Foreskin melanocyte (primary cell): ENCODE measurements at places on chromosomes 12 and 14.

- no peak for DNase-seq
Measured at GRCh38 chr12:77814386-77814785, 16.3 kb upstream of the NAV3 start.

- no peak for DNase-seq
Measured at GRCh38 chr12:129556082-129556481, 347.7 kb downstream of the TMEM132D start.

DNA sequence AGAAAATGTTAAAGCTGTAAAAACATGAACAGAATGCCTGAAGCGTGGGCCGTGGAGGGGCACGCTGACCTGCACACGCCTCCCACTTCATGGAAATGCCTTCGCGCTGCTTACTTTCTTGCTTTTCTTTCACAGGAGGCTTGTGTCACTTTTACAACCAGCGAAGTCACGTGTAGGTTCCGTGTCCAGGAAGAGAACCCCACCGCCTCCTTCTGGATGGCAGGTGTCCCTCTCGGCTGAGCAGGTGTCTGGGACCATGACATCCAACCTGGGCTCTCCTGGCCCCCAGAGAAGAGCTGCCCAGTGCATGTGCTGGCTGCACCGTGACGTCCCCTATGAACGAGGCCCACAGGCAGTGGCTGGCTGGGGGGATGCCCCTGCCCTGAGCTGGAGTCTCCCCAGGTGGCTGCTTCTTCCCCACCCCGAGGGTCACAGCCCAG lies 345.0 kb upstream of the SFSWAP start:
- no peak for DNase-seq

GRCh38 chr12:49253033-49253623 lies 11.8 kb upstream of the TUBA1C start:
- no peak for DNase-seq

DNA sequence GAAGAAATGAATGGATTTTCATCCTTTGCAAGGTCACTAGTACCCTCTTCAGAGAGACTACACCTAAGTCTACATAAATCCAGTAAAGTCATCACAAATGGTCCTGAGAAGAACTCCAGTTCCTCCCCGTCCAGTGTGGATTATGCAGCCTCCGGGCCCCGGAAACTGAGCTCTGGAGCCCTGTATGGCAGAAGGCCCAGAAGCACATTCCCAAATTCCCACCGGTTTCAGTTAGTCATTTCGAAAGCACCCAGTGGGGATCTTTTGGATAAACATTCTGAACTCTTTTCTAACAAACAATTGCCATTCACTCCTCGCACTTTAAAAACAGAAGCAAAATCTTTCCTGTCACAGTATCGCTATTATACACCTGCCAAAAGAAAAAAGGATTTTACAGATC lies 40.8 kb downstream of the SPATA7 start:
- no peak for DNase-seq

GRCh38 chr12:33546004-33546403 lies 106.4 kb upstream of the SYT10 start:
- DNase-seq = no peak

GRCh38 chr12:56565510-56566101 lies 44.0 kb downstream of the RBMS2 start:
- DNase-seq = peak; percentile 75

- no peak for DNase-seq
Measured at GRCh38 chr14:100052819-100053218, 12.4 kb upstream of the EVL start.

DNA sequence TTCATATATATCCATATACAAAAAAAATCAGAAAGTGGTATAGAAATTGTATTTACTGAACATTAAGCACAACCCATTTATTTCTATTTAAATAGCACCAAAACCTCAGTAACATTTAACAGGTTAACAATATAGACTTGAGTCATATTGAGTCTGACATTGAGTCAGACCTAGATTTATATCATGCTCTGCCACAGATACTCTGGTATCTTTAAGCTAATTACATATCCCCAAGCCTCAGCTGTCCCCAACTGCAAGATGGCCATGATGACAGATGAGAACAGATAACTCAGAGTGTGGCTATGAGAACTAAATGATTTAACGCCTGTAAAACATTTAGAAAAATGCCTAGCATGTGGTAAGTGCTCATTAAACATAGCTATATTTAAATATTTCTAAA lies 40.3 kb downstream of the IFNG start:
- no peak for DNase-seq

DNA sequence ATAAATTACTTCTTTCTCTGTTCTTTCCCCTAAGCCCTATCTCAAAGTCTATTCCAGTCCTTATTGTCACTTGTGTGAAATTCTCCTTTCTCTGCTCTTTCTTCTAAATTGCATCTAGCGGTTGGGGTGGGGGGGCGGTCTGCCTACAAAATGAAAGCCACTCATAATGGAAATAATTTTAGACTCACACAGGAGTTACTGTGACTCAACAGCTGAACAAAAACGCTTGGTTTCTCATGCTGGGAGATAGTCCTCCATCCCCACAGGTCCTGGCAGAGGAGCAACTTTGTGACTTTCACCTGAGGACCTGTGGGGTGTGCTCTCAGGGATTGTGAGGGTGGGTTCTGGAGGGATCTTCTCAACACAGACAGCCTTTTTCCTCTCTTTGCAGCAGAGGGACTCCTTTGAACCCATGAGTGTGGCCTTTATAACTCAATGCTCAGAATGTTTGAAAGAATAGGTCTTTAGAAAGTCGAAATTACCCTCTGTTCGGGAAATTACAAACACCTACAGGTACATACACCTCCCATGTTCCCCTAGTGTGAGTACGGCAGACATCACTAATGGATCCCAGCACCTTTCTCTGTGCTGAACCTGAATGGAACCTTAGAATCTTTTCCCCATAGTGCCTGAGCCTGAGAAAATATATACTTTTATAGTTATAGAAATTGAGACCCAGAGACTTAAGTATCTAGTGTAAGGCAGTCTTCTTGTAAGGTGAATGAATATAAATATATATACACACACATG lies 109.7 kb downstream of the CHST11 start:
- no peak for DNase-seq

GRCh38 chr12:104218935-104219334 lies 3.4 kb downstream of the TXNRD1 start:
- no peak for DNase-seq

DNA sequence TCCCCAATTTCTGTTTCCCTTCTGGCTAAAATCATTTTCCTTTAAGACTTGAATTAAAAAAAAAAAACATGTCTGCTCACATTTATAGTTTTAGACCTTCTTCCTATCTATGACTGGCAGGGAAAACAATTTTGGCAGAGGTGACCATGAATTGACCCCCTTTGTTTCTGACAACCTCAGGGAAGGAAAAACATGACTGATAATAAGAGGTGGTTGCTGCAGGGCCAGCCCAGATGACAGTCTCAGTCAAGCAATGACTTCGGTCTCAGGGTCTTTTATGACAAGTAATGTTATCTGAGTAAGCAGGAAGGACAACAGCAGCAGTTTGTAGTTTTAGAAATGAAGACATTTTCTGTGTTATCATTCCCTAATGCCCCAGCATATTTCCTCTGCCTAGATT lies 430.9 kb downstream of the LRIG3 start:
- no peak for DNase-seq

GRCh38 chr14:78608998-78609787 lies 439.0 kb downstream of the NRXN3 start:
- DNase-seq = no peak

GRCh38 chr12:111261911-111262676 lies 106.8 kb downstream of the PHETA1 start:
- DNase-seq = no peak

DNA sequence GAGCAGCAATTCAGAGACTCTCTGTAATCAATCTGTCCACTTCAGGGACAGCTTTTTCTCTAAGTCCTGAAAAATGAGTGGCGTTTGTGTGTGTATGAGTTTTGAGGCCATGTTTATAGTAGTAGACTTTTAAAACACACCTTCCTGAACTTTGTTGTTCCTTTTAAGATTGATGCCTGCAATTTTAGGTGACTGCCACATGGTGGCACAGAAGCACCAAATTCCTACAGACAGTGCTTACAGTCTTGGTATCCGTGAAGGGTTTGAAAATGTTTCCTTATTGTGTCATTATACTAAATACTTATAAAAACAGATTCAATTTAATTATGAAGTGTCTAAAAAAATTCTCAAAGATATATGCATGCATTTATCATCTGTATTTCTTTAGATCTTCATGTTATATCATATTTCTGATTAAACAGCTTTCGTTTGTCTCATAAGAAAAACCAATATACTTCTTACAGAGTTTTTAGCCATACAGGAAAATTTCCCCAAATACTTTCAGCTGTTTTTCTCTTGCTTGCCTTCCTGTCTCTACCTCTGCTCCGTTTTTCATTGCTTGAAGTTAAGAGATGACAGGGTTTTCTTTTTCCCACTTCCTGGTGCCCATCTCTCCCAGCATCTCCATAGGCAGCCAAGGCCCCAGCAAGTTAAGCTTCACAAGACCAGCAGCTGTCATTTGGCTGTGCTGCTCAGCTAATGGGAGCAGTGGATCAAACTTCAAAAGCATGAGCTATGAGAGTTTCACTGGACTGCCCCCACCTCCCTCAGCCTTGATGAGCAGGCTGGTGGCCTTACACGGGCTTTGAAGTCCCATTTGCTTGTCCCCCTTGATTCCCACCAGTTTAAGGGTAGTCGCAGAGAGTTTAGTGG lies 259.6 kb downstream of the AKAP6 start:
- peak; percentile 44 for DNase-seq

- no peak for DNase-seq
Measured at GRCh38 chr12:66942741-66943465, 264.0 kb upstream of the GRIP1 start.
